ENCODE measurements at places on chromosomes 5 and 9.
A peak's percentile ranks its signal among the peaks of the same experiment; 100 is the strongest.

DNA sequence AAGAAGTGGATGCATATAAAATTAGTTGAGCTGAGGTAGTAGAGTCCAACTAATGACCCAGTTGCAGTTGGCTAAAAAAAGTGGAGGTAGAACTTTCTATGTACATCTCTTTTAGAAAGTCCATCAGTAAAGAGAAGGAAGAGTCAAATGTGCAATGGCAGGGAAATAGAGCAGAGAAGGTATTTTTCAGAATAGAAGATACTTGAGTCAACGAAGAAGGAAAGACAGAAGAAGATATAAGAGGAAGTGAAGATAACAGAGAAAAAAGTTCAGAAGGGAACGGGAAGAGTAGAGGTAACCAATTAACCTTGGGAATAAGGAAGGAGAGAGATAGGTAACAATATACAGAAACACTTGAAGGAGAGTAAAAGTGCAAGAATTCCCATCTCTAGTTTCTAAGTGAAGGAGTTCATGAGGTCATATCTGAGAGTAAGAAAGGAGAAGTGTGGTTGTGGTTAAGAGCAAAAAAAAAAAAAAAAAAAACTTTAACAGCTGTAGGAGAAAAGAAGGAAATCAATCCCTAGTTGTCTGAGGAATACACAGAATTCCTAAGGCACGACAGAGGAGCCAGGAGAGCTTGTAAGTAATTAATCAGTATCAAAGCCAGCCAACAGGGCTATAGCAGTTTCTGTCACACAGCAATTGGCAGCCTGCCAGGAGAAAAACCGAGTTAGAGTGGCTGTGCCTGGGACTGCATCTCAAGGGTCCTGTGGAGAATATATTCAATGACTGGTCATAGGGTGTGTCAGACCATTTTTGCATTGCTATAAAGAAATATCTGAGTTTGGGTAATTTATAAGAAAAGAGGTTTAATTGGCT lies 61.0 kb downstream of the ARL15 start:
- DNase-seq = peak; percentile 20

- peak; percentile 76 for DNase-seq
These were observed 205.3 kb upstream of the WWC1 start for GRCh38 chr5:168086104-168086610.

- DNase-seq = peak; percentile 18
These were observed 139.2 kb upstream of the PALM2AKAP2 start for GRCh38 chr9:109640580-109641371.

GRCh38 chr5:132655821-132656773 lies 1.9 kb upstream of the IL13 start:
- DNase-seq = no peak

- DNase-seq = no peak
These were observed 8.8 kb downstream of the IPPK start for GRCh38 chr9:92661127-92661526.
